ENCODE measurements at places on chromosomes 6 and 20.

GRCh38 chr6:44456070-44456965 lies 68.8 kb downstream of the CDC5L start:
- no peak for DNase-seq

GRCh38 chr20:14343491-14344065 lies 6.2 kb upstream of the FLRT3 start:
- DNase-seq = no peak

GRCh38 chr20:48139262-48140041 lies 354.2 kb upstream of the SULF2 start:
- no peak for DNase-seq

DNA sequence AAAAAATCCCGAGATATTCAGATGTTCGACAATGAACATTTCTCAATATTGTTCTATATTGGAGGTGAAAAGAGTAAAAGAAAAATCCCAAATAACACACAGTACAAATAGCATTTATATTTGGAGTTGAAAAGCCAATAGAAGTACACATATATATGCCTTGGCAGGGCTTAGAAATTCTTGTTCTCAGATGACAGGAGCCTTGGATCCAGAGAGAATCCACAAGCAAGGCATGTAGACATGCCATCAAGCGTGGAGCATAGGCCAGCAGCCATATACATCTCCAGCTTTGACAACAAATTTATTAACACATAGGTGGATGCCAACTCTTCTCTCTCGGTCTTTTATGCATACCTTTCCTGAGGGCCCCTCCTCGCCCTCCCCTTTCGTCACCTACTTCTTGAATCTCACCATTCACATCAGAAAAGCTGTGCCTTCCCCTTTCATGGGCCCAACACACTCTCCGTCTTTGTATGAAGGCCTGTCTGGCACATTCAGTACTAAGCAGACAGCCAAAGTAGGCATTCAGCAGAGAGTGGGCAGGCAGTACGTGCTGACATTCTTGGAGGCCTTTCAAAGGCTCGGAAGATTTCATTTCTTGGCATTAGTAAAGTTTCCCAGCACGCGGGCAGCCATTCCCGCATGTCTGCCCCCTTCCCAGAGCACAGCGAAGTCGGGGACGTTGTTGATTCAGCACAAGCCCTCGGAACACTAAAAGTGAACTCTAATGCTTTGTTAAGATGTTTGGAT lies 18.2 kb downstream of the NEDD9 start:
- DNase-seq = no peak
